Activated CD4-positive, alpha-beta T cell treated with anti-CD3 and anti-CD28 coated beads, Interleukin-2, amount 50 U/mL, for 48 hours (primary cell): ENCODE measurements at places on chromosomes 7 and 10.

- no peak for DNase-seq
These were observed 6.0 kb downstream of the HNRNPF start for GRCh38 chr10:43402880-43403452.

DNA sequence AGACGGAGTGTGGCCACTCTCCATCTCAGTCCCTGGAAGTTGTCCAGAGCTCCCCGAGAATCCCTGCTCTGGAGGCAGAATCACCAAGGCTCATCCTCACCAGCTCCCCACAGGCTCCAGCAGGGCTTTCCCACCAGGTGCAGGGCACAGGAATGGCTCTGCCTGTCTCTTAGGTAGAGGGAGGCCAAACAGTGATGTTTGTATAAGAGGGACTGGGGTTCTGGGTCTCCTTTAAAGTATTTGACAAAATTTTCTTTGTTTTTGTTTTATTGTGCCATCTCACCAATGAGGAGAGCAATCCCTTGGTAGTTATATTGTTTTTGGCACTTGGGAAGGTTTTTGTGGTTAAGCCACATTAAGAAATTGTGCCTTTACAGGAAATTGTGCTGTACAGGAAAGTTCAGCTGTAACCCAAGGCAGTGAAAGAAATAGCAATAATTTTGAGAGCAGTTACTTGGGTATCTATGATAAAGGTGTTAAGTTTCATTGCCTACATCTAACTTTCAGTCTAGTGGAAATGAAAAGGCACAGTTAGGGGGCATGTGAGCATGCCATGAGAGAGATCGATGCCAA is 219.3 kb upstream of the PRSS58 start:
- no peak for DNase-seq

GRCh38 chr10:5892007-5892406 is 2.0 kb downstream of the FBH1 start:
- DNase-seq: no peak

- no peak for DNase-seq
These were observed 101.2 kb downstream of the PARD3 start for GRCh38 chr10:34713875-34714274.

DNA sequence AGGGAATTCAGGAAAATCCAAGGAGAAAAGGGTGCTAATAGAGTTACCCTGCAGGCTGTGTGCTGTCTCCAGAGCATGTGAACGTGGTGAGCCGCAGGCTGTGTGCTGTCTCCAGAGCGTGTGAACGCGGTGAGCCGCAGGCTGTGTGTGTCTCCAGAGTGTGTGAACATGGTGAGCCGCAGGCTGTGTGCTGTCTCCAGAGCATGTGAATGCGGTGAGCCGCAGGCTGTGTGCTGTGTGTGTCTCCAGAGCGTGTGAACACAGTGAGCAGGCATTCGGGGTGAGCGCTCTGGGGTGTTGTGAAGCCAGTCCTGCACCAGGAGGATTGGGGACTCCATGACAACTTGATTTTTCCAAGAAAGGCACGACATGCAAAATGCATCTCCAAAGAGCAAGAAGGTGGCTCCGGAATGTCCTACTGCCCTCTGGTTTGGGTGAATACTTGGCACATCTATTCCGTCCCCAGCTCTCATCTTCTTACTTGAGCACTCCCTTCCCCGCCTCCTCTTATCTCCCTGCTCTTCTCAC is 407.9 kb upstream of the SHH start:
- no peak for DNase-seq

- DNase-seq: no peak
These were observed 193.9 kb upstream of the TCF7L2 start for GRCh38 chr10:112756235-112756527.

DNA sequence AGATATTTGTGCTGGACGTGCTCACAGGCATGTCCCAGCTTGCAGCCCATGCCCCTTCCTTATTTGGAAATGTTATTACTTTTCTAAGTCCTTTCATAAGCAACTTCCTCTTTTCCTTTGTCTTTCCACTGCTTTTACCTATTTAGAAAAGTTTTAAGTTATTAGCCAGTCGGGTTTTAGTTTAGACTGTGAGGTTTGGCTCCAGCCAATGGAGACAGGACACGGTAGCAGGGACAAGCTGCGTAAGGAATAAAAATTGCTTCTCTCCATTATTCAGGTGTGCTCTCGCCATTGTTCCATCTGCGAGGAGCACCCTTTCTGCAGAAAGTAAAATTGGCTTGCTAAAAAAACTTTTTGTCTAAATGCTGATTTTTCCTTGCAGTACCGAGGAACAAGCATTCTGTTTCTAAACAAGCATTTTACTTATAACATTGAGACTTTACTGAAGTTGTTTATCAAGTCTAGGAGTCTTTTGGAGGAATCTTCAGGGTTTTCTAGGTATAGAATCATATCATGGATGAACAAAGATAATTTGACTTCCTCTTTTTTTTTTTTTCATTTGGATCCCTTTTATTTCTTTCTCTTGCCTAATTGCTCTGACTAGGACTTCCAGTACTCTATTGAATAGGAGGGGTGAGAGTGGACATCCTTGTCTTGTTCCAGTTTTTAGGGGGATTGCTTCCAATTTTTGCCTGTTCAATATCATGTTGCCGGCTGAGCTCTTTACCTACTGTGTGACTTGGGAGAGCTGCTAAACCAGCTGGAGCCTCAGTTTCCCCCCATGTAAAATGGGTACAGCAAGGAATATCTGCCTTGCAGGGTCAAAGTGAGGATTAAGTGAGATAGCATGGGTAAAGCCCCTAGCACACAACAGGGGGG is 63.8 kb downstream of the ALOX5 start:
- no peak for DNase-seq

DNA sequence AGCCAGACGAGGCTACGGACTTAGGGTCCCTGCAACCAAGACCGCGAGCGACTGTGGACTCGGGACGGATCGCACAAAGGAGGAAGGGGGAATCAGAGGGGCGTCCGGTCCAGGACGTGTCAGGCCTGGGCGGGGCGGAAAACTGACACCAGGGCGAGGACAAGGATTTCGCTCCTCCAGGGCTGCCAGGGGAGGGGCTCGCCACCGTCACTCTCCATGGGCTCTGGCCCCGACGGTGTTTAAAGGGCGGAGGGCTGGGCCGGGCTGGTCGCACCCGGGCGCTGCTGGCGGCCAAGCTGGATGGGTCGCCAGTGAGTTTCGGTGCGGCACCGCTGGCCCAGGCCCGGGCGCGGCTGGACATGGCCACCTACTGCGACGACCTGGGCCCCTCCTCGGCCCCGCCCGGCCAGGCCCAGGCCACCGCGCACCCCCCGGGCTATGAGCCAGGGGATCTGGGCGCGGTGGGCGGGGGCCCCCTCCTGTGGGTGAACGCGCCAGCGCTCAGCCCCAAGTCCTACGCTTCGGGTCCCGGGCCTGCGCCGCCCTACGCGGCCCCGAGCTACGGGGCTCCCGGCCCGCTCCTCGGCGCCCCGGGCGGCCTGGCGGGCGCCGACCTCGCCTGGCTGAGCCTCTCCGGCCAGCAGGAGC is at the start of gene FOXI2:
Gene FOXI2 (plus strand): TSS at position 271 of the 648 bp plus-strand sequence. CDS start 89 bp downstream, at position 360.
- no peak for DNase-seq

DNA sequence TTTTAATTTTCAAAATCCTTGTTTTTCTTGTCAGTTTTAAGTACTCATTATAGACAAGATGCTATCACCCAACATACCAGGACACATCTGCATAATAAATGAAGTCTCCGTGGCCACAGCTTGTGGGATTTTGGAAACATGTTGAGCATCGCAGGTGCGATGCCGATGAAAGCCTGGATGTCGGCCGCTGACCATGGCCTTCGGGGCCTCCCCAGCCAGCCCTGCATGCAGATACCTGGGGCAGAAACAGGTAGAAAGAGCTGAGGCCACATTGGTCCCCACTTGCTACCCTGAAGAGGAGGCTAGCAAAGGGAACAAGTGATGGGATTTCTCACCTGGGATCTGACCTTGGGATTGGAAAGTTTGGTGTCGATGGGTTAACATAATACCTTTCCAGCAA is 123.8 kb downstream of the DOCK1 start:
- no peak for DNase-seq

DNA sequence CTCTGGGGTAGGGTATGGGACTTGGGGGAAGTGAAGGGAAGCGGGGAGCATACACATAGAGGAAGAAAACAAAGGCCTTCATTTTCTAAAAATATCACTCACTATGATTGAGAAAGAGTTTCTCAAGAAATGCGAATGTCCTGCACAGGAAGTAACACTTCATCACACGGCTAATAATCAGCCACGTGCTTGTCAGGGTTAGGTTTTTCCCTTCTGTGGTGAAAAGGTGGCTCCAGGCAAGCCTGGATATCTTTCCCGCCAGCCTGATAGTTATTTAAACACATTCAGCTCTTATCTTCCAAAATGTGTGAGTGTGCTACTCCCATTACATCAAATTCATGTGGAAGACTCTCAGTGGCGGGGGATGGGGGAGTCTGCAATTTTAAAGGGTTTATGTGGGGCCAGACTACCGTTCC is 166.4 kb upstream of the ADO start:
- no peak for DNase-seq

DNA sequence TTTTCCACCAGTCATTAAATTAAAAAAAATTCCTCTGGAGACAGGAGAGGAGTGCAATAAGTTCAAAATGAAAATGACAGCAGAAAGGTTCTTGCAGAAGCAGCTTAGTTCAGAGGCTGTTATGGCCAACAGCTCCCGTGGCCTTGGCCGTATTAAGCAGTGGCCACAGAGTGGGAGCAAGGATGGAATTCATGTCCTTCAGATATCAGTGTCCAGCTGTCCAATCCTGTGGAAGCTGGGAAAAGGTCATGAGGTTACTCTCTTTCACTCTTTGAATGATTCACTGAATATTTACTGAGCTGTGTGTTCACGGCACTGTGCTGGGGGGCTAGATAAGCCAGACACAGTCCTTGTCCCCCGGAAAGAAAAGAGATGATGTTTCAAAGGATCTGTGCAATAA is 231.8 kb downstream of the BMPER start:
- no peak for DNase-seq

GRCh38 chr10:24916365-24916764 is 36.0 kb downstream of the PRTFDC1 start:
- DNase-seq: no peak

GRCh38 chr10:129400426-129400825 is 66.6 kb upstream of the MGMT start:
- no peak for DNase-seq

- DNase-seq: no peak
These were observed 163.0 kb downstream of the CALN1 start for GRCh38 chr7:72249106-72249505.

DNA sequence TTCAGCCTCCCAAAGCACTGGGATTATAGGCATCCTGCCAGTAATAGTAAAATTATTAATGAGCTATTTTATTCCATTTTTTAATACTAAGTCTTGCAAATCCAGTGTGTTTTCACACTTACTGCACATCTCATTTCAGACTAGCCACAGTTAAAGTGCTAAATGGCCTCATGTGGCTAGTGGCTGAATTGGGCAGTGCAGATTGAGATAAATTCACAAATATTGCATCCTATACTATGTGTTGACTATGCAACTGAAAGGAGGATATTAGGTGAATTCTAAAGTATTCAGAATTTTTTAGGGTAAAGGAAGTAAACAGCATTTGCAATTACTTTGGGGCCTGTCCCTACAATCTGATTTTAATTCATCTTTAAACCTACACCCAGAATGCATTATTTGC is 10.2 kb downstream of the APBB1IP start:
- no peak for DNase-seq

DNA sequence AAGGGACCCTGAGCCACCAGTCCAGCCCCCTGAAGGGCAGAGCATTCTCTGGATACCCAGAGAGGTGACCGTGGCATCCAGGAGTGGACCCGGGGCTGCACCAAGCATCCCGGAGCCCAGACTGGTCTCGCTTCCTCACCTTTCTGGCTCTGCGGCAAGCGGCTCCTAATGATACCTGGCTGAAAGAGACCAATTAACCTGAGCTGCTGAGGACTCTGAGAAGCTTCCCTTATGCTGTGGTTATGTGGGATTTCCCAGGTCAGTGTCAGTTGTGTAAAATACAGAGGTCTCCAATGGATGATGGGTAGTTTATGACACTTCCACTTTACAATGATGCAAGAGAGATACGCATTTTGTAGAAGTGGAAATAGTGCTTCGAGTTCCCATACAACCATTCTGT is 51.5 kb downstream of the PFKFB3 start:
- no peak for DNase-seq

GRCh38 chr7:158263110-158263963 is 324.3 kb downstream of the PTPRN2 start:
- no peak for DNase-seq

DNA sequence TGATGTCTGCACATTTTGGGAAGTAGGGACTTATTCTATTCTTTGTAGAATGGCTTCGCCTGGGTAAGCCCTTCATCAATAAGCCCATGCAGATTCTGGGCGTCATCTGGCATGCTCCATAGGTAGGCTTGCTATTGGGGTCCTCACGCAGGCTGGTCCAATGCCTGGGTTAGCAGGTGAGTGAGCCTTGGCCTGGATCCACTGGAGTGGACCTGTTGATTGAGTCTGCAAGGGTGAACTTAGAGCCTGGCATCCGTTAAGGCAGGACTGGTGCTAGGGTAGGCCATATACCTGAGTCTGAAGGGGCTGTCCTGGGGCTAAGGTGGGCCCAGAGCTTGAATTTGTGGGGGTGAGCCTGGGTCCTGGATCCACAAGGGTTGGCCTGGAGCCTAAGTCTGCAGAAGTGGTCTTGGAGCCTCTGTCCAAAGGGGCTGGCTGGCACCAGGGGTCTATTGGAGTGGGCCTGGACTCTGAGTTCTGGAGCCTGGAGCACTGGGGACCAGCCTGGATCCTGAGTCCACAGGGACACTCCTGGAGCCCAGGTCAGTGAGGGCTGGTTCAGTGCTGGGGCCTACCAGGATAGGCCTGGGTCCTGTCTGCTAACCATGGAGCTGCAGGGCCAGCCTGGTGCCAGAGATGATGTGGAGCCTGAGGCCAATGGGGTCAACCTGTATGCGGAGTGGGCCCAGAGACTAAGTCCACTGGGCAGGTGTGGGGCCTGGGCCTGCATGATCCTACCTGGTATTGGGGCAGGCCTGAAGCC is 297.7 kb downstream of the PTPRN2 start:
- DNase-seq: no peak

GRCh38 chr10:121781101-121781500 is 146.7 kb downstream of the ATE1 start:
- no peak for DNase-seq

DNA sequence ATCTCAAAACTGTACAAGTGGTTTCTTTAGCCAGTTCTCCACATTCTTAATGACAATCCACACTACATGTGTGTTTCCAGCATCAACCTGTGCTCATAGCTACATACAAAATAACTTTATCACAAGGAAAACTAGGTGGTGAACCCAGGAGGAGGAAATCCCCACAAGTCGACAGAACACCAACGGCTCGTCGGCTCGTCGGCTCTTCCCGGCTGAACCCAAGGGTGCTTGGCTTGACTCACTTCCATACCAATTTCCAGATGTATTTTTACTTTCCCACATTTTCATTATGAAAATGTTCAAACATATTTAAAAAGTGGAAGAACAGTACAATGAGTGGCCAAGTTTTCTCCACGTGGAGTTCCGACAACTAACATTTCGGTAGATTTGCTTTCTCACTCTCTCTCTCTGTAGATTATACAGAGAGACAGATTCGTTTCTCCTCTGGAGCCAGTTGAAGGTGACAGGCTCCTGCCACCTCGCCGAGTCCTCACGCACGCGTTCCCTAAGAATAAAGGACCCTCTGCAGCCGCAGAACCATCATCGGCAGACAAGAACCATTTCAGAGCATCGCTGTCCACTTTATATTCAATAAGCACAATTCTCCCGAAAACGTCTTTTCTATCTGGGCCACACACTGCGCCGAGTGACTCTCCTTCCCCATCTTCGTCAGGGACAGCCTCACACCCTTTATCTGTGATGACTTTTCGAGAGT is 53.3 kb downstream of the DIP2C start:
- no peak for DNase-seq
